Smooth muscle cell of the brain vasculature (primary cell): ENCODE measurements at places on chromosomes 6 and 20.

DNA sequence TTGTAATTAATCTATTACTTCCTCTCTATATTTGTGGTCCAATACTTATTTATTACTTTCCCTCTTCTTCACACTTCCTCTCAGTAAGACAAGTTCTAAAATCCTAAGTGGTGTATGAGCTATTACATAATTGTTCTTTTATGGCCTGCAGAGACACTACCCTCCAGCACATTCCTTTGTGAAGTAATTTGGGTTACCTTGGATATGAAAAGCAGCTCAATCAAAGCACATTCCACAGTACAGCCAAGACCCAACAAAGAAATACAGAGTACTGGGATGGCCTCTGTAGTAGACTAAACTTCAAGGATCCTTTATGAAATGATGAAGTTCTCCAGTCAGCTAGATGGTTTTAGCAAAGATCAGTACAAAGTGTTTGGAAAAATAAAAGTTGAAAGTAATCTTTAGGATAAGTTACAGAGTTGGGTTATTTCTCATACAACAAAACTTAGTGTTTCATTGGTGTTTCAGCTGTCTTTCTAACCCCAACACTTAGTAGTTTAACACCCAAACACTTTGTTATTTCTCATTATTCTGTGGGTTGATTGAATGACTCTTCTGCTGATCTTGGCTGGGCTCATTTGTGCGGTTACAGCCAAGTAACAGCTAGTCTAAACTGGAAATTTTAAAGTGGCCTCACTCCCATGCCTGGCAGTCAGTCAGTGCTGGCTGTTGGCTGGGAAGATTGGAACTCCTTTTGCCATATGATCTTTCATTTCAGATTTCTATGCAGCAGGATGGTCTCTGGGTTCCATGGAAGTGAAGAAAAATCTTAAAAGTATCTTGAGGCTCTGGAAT is 161.5 kb upstream of the POU3F2 start:
- DNase-seq, result no peak

DNA sequence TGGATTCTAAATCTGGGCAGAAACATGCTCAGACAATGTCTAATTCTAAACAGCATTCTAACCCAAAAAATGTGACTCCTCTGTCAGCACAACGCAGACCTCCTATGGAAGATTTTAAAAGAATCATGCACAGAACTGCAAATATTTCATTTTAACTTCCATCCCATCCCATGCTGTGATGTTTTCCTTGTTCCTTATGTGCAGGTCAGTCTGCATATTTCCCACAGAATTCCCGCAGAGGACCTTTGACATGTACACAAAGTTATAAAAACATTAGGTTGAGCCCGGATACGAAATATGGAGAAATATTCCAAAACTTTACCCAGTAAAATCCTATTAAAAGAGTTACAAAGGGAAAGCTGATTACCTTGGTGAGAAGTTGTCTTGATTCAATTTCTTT is 467.1 kb upstream of the EPHA7 start:
- peak; percentile 95 for DNase-seq

GRCh38 chr20:23365390-23366165 is 3.6 kb downstream of the GZF1 start:
- no peak for DNase-seq

GRCh38 chr6:1382883-1383728 is 6.3 kb upstream of the FOXF2 start:
- DNase-seq, result no peak

DNA sequence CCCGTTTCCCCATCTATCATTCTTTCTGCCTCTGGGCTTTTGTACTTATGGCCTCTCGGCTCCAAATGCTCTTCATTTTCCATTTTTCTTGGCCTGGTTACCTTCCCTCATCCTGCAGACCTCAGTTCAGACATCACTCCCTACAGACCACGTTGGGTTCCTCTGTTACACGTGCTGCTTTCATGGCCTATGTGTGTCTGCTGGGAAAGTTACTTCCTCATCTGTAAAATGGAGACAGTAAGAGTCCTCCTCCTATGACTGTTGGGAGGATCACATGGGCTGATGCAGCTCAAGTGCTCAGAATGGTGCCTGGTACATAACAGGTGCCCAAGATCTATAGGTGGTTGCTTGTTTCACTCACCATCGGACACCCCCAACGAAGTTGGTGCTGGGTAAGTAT is 13.5 kb downstream of the KCNK17 start:
- no peak for DNase-seq

DNA sequence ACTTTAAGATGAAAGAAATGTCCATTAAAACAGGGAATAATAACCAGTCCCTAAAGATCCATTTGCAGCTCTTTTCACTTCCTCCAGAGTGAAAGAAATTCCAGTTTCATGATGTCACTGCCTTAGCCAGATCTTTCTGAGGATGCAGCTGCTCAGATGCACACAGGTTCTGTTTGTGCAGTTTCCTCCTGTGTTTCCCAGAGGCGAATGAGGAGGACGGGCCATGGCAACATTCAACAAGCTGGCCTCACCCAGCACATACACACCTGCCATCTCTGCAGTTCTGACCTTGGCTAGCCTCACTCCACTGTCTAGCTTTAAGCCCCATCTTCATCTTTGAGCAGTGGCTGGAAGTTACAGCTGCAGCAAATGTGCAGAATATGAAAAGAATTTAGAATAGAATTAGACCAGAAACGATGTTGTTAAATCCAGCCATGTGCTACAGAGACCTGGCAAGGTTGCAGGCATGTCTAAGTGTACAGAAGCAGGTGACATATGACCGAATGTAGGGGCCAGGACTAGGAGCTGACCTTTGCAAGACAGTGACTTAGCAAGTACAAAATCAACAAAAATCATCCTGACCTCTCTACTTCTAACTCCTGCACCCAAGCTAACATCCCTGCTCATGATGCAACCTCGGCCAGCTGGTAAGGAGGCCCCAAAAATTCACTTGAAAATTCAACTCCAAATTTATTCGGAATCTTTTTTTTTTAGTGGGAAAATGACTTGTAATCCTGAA is 35.0 kb downstream of the FAM50B start:
- no peak for DNase-seq

DNA sequence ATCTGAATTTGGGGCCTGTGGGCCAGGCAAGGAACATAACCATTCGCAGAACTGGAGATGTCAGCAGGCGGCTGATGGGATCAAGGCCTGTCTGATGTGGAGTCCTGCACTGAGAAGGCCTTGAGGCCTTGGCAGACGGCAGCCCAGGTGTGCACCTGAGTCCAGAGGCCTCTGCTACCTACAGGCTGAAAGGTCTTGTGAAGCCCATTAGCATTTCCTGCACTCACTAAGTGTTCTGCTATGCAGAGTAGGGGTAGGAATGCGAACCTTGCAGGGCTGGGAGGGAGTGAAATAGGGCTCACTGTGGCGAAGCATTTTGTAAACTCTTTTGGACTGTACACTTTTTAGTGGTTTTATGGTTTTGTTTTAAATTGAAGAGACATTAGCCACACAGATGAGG is 48.3 kb upstream of the RNF24 start:
- no peak for DNase-seq

DNA sequence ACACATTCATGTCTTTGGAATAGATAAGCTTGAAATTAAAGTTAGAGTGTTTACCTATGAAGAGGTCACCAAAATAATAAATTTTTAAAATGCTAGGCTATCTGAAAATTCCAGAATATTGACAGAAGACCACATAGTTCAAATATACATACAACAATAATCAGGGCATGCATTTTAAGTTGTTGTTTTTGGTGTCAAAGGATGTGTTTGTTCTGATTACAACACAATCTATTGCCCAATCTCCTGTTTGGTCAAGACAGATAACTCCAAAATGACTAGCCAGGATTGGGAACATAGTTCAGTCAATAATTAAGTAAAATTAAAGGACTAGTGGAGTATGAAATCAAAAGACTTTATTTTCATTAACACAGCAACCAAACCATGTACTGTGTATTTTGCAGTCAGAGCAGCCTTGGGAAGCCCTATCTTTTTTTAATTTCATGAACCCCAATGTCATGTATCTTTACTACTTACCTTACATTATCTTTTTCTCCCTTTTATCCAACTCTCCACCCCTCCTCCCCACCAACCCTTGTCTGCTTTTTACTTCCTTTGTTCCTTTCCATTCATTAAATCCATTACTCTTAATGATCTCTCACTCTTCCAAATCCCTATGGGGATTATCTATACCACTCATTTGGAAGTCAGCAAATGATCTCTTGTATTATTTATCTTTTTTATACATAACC is 111.2 kb downstream of the CDK19 start:
- no peak for DNase-seq

GRCh38 chr6:137025786-137026730 is 18.7 kb downstream of the IL20RA start:
- no peak for DNase-seq

DNA sequence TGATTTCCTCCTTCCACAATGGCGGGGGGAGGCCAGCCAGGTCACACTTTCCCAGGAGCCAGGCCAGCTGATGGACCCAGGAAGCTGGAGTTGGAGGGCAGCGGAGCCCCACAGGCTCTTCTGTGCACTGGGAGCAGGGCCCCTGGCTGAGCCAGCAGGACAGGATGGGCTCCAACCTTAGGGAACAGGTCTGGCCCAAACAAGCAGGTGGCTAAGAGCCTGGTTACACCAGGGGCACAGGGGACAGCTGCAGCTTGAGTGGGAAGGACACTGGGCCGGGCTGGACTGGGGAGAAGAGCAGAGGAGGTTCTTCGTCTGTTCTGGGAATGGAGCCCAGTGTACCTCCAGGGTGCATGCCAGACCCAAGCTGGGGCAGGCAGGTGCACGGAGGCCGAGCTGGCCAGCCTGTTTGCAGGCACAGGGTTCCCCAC is 102.3 kb downstream of the DLL1 start:
- no peak for DNase-seq

DNA sequence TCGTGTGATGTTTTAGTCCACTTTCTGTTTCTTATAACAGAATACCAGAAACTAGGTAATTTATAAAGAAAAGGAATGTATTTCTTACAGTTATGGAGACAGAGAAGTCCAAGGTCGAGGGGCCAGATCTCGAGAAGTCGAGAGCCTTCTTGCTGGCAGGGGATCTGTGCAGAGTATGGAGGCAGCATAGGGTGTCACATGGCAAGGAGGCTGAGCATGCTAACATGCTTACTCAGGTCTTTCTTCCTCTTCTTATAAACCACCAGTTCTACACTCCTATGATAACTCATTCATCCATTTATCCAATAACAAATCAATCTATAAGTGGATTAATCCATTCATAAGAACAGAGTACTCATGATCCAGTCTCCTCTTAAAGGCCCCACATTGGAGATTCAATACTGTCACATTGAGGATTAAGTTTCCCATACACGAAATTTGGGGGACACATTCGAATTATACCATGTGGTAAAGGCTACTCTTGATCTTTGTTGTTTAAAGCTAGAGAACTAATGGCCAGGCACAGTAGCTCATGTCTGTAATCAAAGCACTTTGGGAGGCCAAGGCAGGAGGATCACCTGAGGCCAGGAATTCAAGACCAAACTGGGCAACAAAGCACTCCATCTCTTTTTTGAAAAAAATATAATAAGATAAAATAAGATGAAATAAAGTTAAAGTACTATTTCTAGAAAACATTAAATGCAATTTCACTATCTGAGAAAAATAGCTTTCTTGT is 2.1 kb downstream of the GOPC start:
- no peak for DNase-seq

DNA sequence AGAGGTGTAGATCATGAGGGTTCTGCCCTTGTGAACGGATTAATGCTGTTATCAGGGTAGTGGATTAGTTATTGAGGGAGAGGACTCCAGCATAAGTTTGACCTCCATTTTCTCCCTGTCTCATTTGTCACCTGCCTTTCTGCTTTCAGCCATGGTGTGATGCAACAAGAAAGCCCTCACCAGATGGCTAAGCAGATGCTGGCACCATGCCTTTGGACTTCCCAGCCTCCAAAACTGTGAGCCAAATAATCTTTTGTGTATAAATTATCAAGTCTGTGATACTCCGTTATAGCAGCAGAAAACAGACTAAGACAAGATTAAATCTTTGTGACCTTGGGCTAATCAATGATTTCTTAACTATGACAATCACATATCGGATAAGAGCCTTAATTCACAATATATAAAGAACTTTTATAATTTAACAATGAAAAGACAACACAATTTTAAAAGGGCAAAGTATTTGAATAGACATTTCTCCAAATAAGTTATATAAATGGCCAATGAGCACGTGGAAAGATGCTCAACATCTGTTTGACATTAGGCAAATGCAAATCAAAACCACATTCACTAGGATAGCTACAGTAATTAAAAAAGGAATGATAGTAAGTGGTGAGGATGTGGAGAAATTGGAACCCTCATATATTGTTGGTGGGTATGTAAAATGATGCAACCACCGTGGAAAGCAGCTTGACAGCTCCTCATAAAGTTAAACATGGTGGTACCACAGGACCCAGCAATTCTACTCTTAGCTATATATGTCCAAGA is 45.3 kb upstream of the IFNGR1 start:
- DNase-seq, result no peak

DNA sequence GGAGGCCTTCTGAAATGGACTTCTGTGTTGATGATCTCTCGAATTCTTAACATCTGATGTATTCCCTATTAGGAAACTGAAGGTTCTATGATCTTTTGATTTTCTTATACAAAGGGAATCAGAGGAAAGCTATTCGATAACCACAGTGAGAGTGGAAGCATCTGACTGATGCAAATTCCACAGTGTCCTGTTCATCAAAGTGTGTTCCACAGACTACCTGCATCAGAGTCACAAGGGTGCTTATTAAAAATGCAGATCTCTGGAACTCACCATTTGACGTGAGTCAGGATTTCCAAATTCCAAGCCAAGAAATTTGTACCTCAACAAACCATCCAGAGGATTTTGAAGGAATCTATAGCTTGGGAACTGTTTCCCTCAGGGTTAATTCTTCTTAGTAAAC is 4.4 kb upstream of the MEP1A start:
- no peak for DNase-seq

- no peak for DNase-seq
These were observed at the start of gene ANKRD60 for GRCh38 chr20:58228484-58229197. Gene ANKRD60, minus strand, starts transcription at chr20:58228653. Its CDS starts 0 bp downstream, at chr20:58228653.

- no peak for DNase-seq
These were observed 16.9 kb downstream of the CDH22 start for GRCh38 chr20:46291401-46291800.

- DNase-seq, result no peak
These were observed 8.6 kb upstream of the IP6K3 start for GRCh38 chr6:33755070-33755869.

DNA sequence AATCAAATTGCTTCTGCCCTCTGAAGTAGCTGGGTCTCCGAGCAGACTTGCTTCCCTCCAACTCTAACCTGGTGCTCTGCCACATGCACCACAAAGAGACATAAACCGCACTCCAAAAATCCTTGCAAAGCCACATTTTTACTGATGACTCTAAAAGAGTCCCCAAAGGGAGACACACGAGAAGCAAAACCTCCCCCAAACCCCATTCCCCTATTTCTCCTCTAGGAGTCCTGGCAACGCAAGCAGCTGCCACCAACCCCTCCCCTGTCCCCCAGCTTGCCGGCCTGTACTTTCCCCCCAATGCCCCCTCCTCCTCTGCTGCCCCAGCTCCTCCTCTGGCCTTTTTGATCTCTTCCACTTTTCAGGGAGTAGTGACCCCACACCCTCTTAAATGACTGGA is 180.1 kb upstream of the ARID1B start:
- DNase-seq, result no peak
